Stimulated activated CD8-positive, alpha-beta memory T cell treated with anti-CD3 and anti-CD28 coated beads, Interleukin-2, amount 100 ng/mL, for 1 hour (primary cell): ENCODE measurements at places on chromosomes 13 and 19.

GRCh38 chr13:108322206-108322824 is 52.8 kb downstream of the TNFSF13B start:
- DNase-seq, result no peak

GRCh38 chr19:3551792-3552095 is 5.6 kb downstream of the MFSD12 start:
- DNase-seq, result no peak

- DNase-seq, result peak; percentile 13
These were observed 579.5 kb downstream of the UQCRFS1 start for GRCh38 chr19:28633319-28634018.

GRCh38 chr19:17281391-17282304 is at the start of gene ANKLE1:
ANKLE1 (plus strand) TSS chr19:17281901; CDS start chr19:17281921, 20 bp downstream.
- DNase-seq, result no peak

GRCh38 chr13:94988654-94989053 is 276.3 kb upstream of the SOX21 start:
- DNase-seq, result no peak

DNA sequence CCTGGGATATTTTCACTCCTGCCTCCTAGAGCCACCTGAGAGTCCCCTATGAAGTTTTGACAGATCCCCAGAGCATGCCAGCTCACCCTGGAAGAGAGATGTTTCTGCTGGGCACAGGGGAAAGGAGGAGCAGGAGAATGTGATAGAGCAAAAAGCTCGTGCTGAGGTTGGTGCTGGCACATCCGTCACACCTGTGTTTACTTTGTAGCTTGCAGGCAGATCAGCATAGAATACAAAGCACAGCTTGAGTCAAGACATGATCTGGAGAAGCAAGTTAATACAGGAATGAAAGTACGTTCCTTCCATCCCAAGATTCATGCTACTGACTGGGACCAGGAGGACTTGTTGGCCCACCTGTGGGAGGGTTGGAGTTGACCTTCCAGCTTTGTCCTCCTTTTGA is 46.1 kb downstream of the HSPH1 start:
- no peak for DNase-seq

DNA sequence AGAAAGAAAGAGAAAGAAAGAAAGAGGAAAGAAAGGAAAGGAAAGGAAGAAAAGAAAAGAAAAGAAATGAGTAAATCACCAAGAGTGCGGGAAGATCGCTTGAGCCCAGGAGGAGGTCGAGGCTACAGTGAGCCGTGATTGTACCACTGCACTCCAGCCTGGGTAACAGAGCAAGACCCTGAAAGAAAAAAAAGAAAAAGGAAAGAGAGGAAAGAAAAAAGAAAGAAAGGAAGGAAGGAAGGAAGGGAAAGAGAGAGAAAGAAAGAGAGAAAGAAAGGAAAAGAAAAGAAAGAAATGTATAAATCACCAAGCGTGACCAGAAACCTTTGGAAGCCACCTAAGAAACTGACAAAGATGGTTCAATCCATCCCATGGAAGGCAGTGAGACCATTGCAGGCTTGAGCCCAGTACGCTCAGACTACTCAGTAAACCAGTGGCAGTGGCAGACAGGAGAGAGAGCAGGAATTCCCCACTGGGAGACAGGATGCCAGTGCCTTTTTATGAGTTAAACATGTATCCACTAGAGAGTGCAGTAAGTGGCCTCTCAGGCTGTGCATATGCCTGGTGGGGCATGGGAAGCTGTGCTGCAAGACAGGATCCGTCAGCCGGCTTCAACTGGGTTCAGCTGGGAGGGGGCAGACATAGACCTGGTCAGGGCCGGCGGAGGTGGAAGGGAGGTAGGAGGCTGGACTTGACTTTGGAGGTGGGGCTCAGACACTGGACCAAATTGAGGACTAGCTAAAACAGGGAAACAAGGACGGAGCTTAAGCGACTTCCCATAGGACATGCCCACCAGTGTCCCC is 4.8 kb downstream of the GPR42 start:
- DNase-seq, result no peak

- no peak for DNase-seq
These were observed 282.9 kb downstream of the TSHZ3 start for GRCh38 chr19:31066385-31066784.

DNA sequence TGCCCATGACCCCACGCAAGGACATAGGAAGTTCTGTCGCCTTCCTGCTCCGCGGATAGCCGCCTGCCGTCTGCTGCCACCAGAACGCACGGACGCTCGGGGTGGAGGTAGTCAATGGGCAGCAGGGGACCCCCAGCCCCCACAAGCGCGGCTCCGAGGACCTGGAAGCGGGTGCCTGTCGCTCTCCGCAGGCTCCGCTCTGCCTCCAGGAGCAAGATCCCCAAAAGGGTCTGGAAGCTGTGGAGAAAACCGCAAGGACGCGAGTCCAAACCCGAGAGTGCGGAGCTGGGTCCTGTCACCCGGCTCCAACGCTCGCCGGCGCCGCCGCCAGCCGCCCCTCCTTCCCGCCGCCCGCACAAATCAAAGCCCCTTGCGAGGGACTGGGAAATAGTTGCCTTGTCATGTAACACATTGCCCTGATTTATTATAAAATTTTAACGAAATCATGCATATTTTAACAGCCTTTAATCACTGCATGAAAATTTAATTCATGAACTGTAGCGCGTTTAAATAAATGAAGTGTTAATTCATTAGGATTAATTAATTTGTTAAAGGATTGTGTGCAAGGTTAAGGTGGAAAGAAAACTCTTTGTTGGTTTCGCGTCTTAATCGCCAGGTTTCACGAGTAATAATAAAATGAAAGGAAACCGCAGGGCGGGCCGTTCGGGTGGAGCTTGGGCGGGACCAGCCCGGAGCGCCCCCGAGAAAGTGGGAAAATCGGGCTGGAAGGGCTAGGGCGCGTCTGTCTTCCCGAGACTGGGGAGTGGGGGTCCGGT is 5.5 kb upstream of the POU4F1 start:
- no peak for DNase-seq

DNA sequence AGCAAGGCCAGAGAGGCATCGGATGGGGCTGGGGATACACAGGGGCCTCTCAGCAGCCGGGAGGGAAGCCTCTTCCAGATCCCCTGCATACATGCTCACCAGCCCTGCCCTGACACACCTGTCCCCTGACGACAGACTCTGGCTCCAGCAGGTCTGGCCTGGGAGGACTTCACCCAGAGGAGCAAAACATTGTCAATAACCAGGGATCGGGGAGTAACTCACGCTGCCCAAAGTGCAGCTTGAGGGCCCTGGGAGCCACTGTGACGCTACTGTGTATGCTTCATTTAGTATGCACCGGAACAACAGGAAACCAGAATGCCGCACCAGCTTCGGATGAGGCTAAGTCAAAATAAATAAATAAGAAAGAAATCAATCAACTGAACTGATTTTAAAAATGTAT is 12.4 kb upstream of the CD22 start:
- no peak for DNase-seq
